ENCODE measurements at places on chromosomes 2 and 18.

DNA sequence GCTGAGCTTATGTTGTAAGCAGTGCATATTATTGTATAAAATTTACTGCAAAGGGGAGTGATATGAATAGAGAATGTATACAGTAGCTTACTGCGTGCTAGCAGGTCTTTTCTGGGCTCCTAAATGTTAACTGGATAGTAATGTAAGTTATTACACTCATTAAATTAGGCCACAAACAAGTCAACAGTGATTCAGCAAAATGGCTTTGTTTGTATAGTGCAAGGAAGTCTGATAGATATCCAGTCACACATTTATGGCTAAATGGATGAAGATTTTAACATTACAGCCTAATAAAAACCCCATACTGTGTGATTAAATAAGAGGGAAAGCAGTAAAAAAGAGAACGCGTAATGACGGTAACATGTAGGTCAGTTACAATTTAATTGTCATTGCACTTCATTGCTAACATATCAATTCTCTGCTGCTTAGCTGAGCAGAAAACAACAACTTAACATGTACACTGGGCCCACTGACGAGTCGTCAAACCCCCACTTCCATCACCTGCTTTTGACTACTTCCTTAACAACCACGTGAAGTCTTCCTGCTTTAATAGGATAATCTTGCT is 665.0 kb upstream of the FANCL start:
- DNase-seq: no peak

DNA sequence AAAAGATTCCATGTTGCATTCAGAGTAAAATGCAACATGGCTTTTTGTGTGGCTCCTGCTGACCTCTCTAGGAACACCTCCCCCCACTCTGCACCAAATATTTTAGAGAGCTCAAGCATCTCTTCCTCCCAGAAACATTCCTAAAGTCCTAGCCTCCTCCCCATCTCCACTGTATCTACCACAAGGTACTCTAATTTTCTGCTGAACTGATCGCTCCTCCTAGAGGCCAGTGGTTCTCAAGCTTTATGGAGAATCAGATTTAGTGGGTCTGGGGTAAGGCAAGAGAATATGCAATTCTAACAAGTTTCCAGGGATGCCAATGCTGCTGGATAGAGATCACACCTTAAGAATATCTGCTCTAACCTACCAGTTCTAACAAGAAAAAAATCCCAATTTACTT is 89.5 kb upstream of the HNRNPA3 start:
- no peak for DNase-seq

GRCh38 chr2:150789376-150789905 is 302.0 kb upstream of the RND3 start:
- no peak for DNase-seq

GRCh38 chr2:197500503-197501131 is 438 bp downstream of the HSPE1 start:
- no peak for DNase-seq

- DNase-seq: no peak
These were observed 90.0 kb downstream of the CDC42EP3 start for GRCh38 chr2:37581433-37581832.

- no peak for DNase-seq
These were observed 37.4 kb downstream of the EPAS1 start for GRCh38 chr2:46334389-46335271.

- DNase-seq: no peak
These were observed 20.2 kb downstream of the EPHA4 start for GRCh38 chr2:221551864-221552263.

DNA sequence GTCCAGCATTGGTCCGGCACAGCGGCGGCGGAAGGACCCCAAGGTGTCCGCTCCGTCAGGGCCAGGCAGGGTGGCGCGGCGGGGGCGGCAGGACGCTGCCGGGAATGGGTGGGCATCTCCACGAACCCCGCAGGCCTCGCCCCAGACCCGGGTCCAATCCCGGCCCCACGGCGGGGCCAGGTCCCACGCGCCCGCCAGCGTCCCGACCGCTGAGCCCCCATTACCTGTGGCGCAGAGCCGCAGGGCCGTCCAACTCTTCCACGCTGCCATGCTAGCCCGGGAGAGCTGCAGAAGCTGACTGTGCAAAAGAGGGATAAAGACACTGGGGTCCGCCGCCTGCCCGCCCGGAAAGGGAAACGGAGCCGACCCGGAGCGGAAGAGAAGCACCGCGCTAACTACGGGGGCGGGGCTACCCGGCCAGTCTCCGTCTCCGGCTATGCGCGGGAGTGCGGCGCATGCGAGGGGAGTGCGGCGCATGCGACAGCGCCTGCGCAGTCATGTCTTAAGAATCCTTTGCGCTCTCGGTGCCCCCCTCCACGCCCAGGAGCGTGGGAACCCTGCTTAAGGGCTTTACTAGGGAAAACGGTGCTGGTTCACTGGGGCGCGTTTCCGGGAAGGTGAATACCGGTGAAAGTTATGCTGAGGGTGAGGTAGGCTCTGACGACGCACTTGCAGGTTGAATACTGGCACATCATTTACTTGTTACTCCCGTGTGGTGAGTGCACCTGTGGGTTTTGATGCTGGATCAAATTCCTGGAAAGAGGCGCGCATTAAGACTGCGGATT is at the start of gene TMX3:
TMX3 (minus strand) TSS at position 397 of the 785 bp plus-strand sequence; CDS start at position 270, 127 bp downstream.
- DNase-seq: peak; percentile 92

DNA sequence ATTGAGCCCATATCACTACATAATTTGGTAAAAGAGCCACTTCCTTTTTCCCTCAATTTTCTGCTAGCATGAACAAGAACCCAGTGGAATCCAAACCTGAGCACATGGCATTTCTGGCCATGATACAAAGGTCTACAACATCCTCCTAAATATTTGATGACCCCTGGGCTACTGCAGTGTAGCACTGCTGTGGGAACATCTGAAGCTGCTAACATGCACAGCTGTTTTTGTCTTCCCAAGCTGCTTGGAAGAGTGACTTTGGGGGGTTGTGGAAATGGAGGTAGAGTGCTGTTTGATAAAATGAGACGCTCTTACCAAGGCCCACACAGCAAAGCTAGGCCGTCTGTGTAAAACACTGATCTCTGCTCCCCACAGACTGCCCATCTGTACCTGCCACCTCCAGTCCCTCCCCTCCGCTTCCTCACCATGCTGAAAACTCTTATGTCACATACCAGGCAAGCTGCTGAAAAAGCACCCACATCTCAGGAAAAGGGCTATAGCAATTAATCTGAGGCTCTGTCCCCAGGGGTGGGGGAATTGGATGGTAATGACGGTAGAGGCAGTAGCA is 197.2 kb upstream of the HNRNPA3 start:
- no peak for DNase-seq

GRCh38 chr2:53235836-53236582 is 531.6 kb upstream of the CHAC2 start:
- DNase-seq: peak; percentile 25

DNA sequence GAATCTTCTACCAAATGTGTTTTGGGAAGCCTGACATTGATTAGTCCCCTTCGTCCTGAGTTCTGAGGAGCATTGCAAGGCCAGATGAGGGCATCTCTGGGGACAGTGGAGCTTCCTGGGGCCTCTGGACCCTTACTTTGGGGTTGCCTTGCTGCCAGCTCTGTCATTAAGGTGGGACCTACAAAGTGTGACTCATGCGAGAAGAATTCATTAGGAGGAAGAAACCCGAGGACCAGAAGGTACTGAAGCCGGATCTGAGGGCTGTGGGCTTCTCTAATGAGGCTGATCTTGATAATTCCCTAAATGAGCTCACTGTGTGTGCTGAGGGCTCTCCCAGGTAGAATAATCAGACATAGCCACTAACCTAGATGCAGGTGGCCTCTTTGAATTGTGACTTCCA is 695 bp upstream of the SCYGR2 start:
- no peak for DNase-seq

Measured in renal cortex interstitium (tissue), 15 donors.